CD4-positive, alpha-beta T cell (primary cell): ENCODE measurements at places on chromosomes 11 and 22. TPM values are rescaled to one million over a fixed set of nuclear protein-coding genes. Genes with fewer than 3 reads are reported as not detected.

The SSTR3 gene
- 2.1 TPM for total RNA-seq

DNA sequence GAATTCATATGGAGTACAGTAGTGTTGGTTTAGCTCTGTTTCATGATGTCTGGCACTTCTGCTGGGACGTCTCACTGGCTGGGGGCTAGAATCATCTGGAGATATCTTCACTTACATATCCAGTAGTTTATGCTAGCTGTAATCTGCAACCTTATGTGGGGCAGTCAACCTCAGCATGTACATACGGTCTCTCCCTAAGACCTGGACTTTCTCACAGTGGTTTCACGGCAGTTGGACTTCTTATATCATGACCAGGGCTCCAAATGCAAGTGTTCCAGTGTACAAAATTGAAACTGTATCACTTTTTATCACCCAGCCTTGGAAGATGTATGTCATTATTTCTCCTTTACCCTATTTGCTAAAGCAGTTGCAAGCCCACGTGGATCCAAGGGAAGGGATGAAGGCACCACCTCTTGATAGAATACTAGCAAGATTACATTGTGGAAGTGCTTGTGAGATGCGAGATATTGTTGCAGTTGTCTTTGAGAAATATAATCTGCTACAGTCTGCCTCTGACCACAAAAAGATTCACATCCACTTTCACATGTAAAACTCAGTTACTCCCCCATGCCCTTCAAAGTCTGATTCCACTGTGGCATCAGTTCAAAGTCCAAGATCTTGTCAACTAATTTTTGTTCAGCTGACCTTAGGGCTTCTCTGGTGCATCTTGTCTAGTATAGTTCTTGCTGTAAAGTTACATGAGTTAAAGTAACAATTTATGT, 316.6 kb upstream of the NCAM1 start:
- no peak overlapping the region for H3K27ac ChIP-seq
- DNase-seq = no peak

DNA sequence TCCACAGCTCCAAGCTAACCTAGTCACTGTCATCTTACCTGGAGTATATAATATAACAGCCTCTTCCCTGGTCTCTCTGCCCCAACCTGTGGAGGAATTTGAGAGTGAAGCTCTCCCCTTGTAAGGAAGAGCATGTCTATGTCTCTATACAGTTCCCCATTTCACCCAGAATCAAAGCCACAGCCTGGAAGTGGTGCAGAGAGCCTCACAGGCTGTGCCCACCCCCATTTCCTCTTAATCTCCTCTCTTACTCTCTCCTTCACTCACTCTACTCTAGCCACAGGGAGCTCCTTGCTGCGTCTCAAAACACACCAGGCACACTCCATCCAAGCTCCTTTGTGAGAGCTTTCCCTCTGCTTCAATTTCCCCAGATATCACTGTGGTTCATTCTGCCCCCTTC, 302.5 kb upstream of the ISX start:
- no peak overlapping the region for H3K4me3 ChIP-seq
- no peaks in the 10 kb centered on the region for H3K4me1 ChIP-seq
- no peaks in the 10 kb centered on the region for H3K27me3 ChIP-seq
- no peak for DNase-seq
- H3K27ac ChIP-seq = no peak overlapping the region
- no peaks in the 10 kb centered on the region for H3K36me3 ChIP-seq

DNA sequence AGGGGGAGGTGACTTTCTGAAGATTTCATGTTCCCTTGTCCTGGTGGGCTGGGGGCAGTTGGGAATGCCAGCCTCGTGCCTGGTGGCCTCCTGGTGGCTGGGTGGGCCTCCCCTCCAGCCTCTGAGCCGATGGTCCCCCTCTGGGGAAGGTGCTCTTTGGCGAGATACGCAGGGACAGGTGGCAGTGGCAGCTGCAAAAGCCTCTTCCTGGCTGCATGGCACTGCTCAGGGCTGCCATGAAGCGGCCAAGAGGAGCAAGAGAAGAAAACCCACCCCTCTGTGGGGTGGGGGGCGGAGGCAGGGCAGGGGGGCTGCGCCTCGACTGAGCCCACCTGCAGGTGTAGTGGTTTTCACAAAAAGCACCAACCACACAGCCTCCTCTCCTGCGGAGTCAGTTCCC, 61.8 kb upstream of the PHF21B start:
- H3K27ac ChIP-seq = no peak overlapping the region
- H3K36me3 ChIP-seq = no peaks in the 10 kb centered on the region
- H3K4me3 ChIP-seq = no peak overlapping the region
- peaks cover 9% of the 10 kb centered on the region for H3K27me3 ChIP-seq
- no peak for DNase-seq
- no peaks in the 10 kb centered on the region for H3K4me1 ChIP-seq

The GAS2 gene
- 2.9 TPM for total RNA-seq

The SLC25A45 gene
- 40.8 TPM for total RNA-seq

DNA sequence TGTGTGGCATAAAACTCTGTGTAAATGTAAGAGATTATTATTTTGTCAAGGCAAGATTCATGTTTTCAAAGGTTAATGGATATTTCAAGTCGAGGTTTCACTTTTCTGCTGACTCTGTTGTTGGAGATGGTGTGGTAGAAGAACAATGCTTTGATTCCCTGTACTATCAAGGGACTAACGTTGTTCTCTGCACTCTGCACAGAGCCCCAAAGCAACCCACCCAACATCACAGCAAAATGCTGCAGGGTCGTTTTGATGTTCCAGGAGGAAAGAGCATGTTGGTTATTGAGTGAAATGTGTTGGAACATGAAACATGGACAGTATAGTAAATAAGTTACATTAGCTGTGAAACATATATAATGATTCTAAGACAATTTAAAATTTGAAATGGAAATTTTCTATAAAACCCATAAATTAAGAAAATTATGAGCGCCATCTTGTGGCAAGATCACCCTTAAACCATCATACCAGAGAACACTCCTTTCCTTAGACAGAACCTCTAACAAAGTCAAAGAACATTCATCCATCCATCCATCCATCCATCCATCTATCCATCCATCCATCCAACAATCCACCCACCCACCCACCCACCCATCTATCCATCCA, 164.4 kb upstream of the ZBED5 start:
- H3K4me1 ChIP-seq = no peaks in the 10 kb centered on the region
- no peak overlapping the region for H3K27ac ChIP-seq
- no peak overlapping the region for H3K4me3 ChIP-seq
- no peaks in the 10 kb centered on the region for H3K36me3 ChIP-seq

The SYT8 gene
- total RNA-seq = not detected

DNA sequence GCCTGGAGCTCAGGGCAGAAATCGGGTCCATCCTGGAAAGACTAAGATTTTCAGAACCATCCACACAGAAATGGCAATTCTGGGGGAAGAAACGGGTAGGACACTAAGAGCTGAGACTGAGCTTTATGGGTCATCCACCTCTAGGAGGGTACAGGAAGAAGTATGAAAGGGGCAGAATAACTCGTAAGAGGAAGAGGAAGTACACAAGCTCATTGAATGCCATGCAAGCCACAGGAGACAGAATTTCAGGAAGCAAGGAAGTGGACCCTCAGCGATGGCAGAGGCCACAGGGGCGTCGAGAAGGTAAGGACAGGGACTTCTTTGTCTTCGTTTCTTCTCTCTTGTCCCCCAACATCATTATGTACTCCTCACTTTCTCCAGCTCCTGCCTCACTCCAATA, 169.6 kb downstream of the MAML2 start:
- no peak overlapping the region for H3K27ac ChIP-seq
- no peak for DNase-seq
- H3K4me3 ChIP-seq = no peak overlapping the region
- H3K36me3 ChIP-seq = peaks cover 8% of the 10 kb centered on the region
- peaks cover 26% of the 10 kb centered on the region for H3K4me1 ChIP-seq

The IFITM10 gene
- 1.7 TPM for total RNA-seq
